ENCODE measurements at places on chromosomes 7 and 10.
A peak's percentile ranks its signal among the peaks of the same experiment; 100 is the strongest.

GRCh38 chr7:6576024-6576866 is 1.0 kb upstream of the ZDHHC4 start:
- peak; percentile 69 for DNase-seq

DNA sequence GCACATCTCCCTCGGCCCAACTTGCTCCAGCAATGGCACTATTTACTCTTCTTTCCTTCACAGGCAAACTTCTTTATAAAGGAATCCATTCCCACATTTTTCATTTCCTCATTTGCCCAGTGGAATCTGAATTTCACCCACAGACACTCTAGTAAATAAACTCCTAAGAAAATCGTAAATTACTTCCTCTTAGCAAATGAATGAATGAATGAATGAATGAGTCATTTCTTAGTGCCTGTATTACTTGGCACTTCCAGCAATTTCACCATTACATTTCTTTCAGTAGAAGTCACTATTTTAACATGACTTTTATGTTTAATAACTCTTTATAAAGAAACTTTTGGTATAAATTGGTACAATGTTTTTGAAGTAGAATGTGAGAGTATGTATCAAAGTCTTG is 55.7 kb downstream of the DDC start:
- no peak for DNase-seq

- DNase-seq, result no peak
These were observed 37.5 kb downstream of the STK32C start for GRCh38 chr10:132270256-132270655.

DNA sequence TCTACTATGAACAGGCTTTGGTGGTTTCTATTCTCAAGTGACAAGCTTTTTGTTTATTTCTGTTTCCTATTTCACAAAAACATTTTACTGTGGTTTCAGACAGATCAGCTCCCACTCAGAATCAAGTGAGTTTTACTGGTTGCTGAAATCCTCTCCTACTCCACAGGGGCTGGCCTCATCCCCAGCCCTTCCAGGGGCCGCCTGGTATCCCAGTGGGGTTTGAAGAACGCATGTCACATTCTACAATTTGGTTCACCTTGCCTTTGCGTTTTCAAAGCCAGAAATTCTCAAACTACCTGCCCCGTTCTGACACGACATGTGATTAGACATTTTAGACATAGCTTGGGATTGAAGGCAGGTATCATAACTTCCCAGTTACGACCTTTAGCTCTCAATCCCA is 160.9 kb upstream of the AGK start:
- DNase-seq, result no peak
